ENCODE measurements at places on chromosomes 7 and 10. TPM values are rescaled to one million over a fixed set of nuclear protein-coding genes. Genes with fewer than 3 reads are reported as not detected.

- H3K4me1 ChIP-seq, result peaks cover 23% of the 10 kb centered on the region
- DNase-seq, result no peak
- no peak overlapping the region for H3K27ac ChIP-seq
- H3K27me3 ChIP-seq, result no peaks in the 10 kb centered on the region
- no peak overlapping the region for H3K4me3 ChIP-seq
- H3K36me3 ChIP-seq, result peaks cover 9% of the 10 kb centered on the region
Observed at GRCh38 chr7:44084701-44085100, 2.4 kb upstream of the POLM start.

Gene LIPN
- total RNA-seq, result not detected

DNA sequence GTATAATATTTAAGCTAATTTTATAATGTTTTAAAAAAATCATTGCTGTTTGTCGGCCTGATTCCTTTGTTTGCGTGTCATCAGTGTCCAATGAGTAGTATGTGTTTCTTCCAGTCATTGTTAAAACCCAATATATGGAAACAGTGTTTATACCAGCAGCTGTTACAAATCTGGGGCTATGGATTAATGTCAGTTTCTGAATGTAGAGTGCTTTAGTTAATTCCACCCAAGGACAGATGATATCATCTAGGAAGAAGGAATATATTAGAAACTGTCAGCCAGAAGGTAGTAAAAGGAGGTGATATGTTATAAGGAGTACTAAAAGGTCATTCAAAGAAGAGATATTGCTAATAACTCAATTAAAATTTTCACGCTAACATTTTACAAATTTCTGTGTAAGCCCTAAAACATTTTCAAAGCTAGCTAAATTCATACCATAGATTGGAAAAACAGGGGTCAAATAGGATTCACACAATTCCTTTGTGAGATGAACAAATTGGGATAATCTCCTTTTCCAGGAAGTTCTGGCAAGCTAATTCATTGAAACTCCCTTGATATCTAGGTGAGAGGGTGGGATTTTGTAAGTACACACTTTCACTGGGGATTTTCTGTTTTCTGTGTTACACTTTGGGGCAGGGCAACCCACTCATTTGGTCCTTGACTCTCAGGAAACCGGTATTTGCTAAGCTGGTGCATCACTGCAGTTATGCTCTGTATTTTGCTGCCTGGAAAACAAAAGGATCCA lies 448.8 kb downstream of the LRMDA start:
- DNase-seq, result no peak
- H3K27me3 ChIP-seq, result no peaks in the 10 kb centered on the region
- H3K36me3 ChIP-seq, result no peaks in the 10 kb centered on the region
- no peaks in the 10 kb centered on the region for H3K4me1 ChIP-seq
- no peak overlapping the region for H3K4me3 ChIP-seq

Gene SLC26A5
- not detected for total RNA-seq

DNA sequence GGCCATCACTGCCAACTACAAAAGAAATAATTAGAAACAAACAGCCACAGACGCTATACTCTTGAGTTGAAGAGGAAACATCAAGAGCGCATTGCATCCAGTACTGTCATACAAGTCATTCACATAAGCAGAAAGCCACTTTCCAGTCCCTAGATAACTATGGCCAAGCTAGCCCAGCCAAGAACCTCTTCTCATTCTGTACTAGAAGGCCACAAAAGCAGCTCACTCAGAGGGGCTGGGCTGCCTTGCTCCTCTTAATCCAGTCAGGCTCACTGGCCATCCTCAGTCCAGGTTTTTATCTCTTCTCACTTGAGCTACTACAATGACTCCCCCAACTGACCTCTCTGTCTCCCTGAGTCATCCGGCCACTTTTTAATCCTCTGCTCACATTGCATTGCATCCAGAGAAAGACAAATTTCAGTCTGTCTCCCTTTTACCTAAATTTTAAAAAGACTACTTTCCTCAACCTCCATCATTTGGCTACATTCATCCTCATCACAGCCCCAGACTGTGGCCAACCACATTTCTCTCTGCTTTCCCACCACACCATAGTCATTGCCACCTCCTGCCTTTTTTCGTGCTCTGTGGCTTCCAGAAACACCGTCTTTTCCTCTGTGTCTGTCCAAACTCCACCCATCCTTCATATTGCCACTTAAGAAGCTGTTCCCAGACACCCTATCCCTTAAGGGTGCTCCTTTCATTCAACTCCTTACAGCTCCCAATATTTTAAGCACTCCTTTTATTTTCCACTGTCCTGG lies 25.0 kb downstream of the PPP1R3C start:
- H3K27me3 ChIP-seq, result peaks cover 12% of the 10 kb centered on the region
- no peaks in the 10 kb centered on the region for H3K4me1 ChIP-seq
- H3K4me3 ChIP-seq, result no peak overlapping the region
- no peaks in the 10 kb centered on the region for H3K36me3 ChIP-seq
- no peak overlapping the region for H3K27ac ChIP-seq
- no peak for DNase-seq

Gene GNGT1
- total RNA-seq, result not detected

Gene CHST15
- total RNA-seq, result not detected

DNA sequence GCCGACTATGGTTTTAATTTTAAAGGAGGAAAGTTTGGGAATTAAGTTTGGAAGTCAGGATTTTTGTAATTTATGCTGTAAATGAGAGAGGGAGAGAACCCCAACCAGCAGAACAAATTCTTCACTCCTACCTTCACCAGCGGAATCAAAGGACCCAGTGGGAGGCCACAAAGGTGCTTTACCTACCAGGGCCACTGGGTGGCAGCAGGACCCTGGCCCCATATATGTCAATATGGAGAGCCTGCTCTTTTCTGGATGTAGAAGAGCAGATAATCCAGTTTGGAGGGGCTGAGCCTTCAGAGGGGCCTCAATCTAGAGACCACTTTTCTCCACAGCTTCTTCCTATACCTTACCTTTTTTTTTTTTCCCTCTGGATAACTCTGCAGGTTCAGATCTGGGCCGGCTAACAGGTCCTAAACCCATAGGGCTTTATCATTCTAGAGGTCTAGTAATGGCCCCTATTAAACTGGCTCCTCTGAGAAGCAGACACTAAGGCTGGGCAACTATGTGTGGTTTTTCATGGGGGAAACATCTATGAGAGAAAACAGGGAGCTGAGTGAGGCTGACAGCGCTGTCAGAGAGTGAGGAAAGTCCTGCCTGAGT lies 8.5 kb upstream of the SCD start:
- H3K27ac ChIP-seq, result no peak overlapping the region
- H3K4me3 ChIP-seq, result no peak overlapping the region
- peaks cover 19% of the 10 kb centered on the region for H3K4me1 ChIP-seq
- H3K27me3 ChIP-seq, result peaks cover 15% of the 10 kb centered on the region
- no peaks in the 10 kb centered on the region for H3K36me3 ChIP-seq
- DNase-seq, result peak; percentile 83

- no peaks in the 10 kb centered on the region for H3K36me3 ChIP-seq
- no peak for DNase-seq
- no peak overlapping the region for H3K27ac ChIP-seq
- H3K4me3 ChIP-seq, result no peak overlapping the region
- peaks cover 23% of the 10 kb centered on the region for H3K27me3 ChIP-seq
- no peaks in the 10 kb centered on the region for H3K4me1 ChIP-seq
Observed at GRCh38 chr7:95525503-95525902, 39.8 kb downstream of the ASB4 start.

Gene ATG9B
- 12.3 TPM for total RNA-seq

DNA sequence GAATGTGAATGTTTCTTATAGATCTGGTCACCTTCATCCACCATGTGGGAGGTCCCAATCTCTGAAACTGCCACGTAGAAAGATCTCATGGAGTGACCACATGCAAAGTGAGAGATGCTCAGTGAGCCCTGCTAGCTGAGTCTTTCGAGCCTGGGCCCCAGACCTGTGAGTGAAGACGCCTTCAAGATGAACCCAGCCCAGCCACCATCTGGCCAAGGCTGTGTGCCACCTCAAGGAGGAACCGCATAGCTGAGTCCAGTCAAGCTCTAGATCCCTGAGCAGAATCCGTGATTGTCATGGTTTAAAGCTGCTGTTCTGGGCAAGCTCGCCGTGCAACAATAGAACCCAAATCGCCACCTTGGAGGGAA lies 20.2 kb upstream of the PPIF start:
- DNase-seq, result no peak
- H3K27ac ChIP-seq, result no peak overlapping the region
- peaks cover 7% of the 10 kb centered on the region for H3K36me3 ChIP-seq
- H3K4me3 ChIP-seq, result no peak overlapping the region
- H3K27me3 ChIP-seq, result no peaks in the 10 kb centered on the region

- no peak overlapping the region for H3K4me3 ChIP-seq
- no peak for DNase-seq
- H3K4me1 ChIP-seq, result peaks cover 3% of the 10 kb centered on the region
- no peak overlapping the region for H3K27ac ChIP-seq
- H3K36me3 ChIP-seq, result no peaks in the 10 kb centered on the region
- peaks cover 73% of the 10 kb centered on the region for H3K27me3 ChIP-seq
Observed at GRCh38 chr10:116740971-116741370, 1.4 kb downstream of the HSPA12A start.

Gene WNT8B
- total RNA-seq, result 0.40 TPM

DNA sequence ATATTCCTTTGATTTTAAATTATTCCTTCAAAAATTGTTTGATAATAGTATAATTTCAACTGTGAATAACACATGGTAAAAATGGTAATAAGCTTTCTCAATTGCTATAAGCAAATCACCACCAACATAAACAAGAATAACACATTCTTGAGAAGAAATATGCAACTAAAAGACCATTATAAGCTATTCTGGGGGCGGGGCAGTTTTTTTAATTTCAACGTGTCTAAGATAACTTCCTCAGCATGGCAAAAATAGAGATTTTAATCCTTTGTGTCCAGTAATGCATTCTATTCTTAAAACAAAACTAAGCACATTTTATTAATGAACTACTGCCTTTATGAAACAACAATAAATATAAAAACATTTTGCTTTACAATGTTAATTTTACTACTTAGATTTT lies 1.5 kb downstream of the DNAJC12 start:
- H3K4me1 ChIP-seq, result peaks cover 3% of the 10 kb centered on the region
- no peak overlapping the region for H3K27ac ChIP-seq
- H3K4me3 ChIP-seq, result no peak overlapping the region
- H3K27me3 ChIP-seq, result no peaks in the 10 kb centered on the region

- H3K4me1 ChIP-seq, result peaks cover 12% of the 10 kb centered on the region
- no peak overlapping the region for H3K27ac ChIP-seq
- H3K4me3 ChIP-seq, result no peak overlapping the region
Observed at GRCh38 chr10:42929993-42930392, 146.9 kb upstream of the RET start.

- H3K36me3 ChIP-seq, result peaks cover 22% of the 10 kb centered on the region
- peaks cover 59% of the 10 kb centered on the region for H3K4me1 ChIP-seq
- DNase-seq, result peak; percentile 40
- no peak overlapping the region for H3K27ac ChIP-seq
- H3K4me3 ChIP-seq, result no peak overlapping the region
Observed at GRCh38 chr10:118662228-118663035, 67.0 kb upstream of the PRLHR start.

Gene AUTS2
- 18.9 TPM for total RNA-seq

Gene THSD7A
- total RNA-seq, result not detected

Gene PSD
- total RNA-seq, result 1.6 TPM
